Dermis lymphatic vessel endothelial cell (primary cell): ENCODE measurements at places on chromosomes 3 and 15. TPM values are rescaled to one million over a fixed set of nuclear protein-coding genes. Genes with fewer than 3 reads are reported as not detected.

Gene IQCF5
- total RNA-seq: not detected in 2 replicates

Gene CPLX3
- not detected in 2 replicates for total RNA-seq

Gene ACOX2
- 0.77 and 1.3 TPM in 2 replicates for total RNA-seq

Gene WDR76
- 3.9 and 4.1 TPM in 2 replicates for total RNA-seq

Gene PDCD10
- 51.9 and 62.8 TPM in 2 replicates for total RNA-seq

Gene MUSTN1
- total RNA-seq: 0.11 TPM in 1 of 2 replicates, not detected in the other

Gene MESP2
- not detected in 2 replicates for total RNA-seq

Gene TMEM158
- total RNA-seq: 2.0 and 5.3 TPM in 2 replicates

Gene CHRNA7
- 0.17 and 0.43 TPM in 2 replicates for total RNA-seq

Gene SERPINI2
- not detected in 2 replicates for total RNA-seq
